Natural killer cell treated with Interleukin-12 subunit alpha and Interleukin-12 subunit beta and Interleukin-15 and Interleukin-18, amount 100 ng/mL, for 72 hours (primary cell): ENCODE measurements at places on chromosomes 5 and 9. TPM values are rescaled to one million over a fixed set of nuclear protein-coding genes. Genes with fewer than 3 reads are reported as not detected.

The SNX18 gene
- 19.8 TPM for total RNA-seq

The PCDHGA6 gene
- total RNA-seq, result 0.40 TPM

The MRPS27 gene
- 61.0 TPM for total RNA-seq

The CACFD1 gene
- 7.0 TPM for total RNA-seq

DNA sequence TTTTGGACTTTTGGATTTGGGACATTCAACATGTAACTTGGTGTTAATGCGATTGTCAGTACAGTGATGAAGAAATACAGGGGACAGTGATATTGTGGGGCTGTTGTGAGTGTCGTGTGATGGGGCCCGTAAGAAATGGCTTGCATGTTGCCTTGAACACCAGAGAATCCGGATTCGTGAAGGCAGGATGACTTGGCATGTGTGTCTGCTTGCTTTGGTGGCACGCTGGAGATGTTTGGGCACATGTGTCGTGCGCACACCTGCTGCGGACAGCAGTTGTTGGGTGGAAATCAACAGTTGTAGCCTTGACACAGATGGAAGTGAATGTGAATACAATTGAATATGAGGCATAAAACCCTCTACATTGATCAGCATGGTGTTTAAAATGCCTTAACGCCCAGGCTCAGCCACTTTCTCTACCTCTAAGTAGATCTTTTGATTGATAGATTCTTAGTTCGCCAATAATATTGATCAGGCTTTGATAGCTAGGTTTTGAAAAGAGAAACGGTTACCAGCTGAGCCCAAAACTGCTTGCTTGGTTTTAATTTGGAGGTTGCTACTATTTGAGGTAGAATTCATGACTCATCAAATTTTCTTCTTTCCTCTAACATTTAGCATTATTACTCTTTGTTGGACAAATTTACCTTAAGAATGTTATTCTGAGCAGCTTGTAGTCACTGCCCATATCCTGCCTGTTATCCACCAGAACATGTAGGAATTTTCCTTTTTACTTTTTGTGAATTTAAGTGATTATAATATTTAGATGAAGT lies 94.4 kb downstream of the TRIO start:
- no peak for DNase-seq

GRCh38 chr9:76553680-76554079 lies 94.7 kb downstream of the GCNT1 start:
- DNase-seq, result no peak

DNA sequence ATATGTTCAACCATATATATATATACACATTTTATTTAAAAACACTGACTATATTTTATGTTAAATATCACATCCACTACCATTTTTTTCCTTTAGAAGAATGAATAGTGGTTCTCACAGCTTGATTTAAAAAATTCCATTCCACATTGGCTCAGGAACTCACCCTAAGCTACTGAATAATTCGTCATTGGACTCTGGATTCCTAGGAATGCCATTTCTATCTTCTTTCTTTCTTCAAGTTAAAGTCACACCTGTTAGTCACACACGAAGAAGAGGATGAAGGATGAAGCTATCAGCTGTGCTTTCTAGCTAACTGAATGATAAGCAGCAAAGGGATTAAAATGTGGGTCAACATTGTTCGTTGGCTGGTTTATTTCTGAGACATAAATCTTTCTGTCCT lies 7.9 kb downstream of the ELOVL7 start:
- no peak for DNase-seq

DNA sequence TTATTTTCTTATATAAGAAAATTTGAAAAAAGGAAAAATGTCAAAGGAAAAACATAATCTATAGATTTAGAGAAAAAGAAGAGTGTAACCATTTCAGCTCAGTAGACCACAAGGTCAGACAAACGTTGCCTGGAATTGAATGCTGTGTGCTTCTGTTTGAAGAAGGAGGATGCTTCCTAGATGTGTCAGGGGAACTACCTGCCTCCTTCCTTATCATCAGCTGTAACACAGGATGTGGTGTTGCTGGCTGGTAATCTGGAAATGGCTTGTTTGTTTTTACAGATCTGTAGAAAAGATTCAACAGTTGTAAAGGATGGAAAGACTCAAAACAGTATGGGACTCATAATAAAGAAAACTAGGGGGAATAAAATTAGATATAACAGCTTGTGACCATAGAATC lies 160.7 kb upstream of the MEF2C start:
- no peak for DNase-seq

DNA sequence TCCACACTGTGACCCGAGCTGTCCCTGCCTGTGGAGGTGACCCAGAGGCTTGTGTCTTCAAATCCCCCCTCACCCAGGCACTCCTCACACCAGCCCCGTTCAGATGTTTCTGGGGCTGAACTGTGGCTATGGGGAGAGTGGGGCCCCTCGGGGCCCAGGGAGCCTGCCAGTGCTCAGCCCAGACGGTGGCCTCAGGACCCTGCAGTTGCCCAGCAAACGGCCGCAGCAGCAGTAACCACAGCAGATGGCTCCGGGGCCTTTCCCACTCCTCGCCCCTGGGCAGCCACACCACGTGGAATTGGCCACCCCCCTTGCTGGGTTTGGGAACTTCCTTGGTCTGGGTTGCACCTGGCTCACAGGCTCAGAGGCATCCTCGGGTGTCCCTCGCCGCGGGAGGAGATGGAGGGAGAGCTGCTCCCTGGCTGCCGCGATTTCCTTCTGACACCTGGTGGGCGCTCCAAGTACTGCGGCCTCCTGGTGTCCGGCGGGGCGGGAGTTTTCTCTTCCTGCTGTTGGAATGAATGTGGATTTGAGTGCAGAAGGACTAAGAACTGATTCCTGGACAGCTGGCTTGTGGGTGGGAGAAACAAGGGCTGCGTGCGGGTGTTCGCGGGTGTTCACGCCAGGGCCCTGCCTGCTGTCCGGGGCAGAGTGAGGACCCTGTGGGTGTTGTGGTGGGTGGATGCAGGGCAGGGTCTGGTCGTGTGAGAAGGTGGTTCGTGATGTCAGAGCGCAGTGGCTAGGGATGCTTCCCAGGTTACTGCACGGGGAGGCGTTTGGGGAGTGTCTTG lies 97.5 kb downstream of the COL5A1 start:
- DNase-seq, result no peak

- DNase-seq, result no peak
Observed at GRCh38 chr5:141701360-141702119, 19.5 kb upstream of the ARAP3 start.

DNA sequence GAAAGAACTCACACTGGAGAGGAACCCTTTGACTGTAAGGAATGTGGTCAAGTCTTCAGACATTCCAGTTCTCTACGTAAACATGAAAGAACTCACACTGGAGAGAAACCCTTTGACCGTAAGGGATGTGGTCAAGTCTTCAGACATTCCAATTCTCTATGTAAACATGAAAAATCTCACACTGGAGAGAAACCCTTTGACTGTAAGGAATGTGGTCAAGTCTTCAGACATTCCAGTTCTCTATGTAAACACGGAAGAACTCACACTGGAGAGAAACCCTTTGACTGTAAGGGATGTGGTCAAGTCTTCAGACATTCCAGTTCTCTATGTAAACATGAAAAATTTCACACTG lies 32.6 kb downstream of the MAPK9 start:
- DNase-seq, result no peak

DNA sequence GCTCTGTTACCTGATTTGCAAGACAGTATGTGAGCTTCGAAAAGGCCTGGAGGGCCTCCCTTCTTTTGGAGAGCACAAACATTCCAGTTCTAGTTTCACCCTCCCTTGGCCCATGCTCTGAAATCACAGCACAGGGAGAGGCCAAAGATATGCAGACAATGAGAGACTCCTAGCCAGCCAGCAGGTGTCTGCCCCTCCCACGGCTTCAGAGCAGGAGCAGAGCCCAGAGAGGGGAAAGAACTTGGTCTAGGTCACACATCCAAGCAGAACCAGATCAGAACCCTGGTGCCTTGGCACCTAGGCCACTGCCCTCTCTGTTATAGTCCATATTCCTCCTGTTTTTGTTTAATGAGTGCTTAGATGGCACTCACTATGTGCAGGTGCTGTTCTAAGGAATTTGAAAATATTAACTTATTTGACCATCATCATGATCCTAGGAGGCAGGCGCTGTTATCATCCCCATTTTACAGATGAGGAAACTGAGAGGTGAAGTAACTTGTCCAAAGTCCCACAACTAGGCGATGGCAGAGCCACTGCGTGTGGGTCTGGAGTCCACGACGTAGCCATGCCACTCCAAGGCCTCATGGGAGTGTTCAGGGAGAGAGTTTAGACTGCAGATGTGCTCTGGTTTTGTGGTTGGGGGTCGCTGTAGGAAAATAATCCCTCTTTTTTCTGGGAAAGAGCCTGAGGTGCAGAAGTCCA lies 27.2 kb downstream of the TMOD1 start:
- no peak for DNase-seq

- DNase-seq, result no peak
Observed at GRCh38 chr5:168853972-168854371, 274.8 kb upstream of the PANK3 start.

- DNase-seq, result no peak
Observed at GRCh38 chr5:109451146-109451545, 41.4 kb upstream of the PJA2 start.
